ENCODE measurements at places on chromosomes 2 and 18.

DNA sequence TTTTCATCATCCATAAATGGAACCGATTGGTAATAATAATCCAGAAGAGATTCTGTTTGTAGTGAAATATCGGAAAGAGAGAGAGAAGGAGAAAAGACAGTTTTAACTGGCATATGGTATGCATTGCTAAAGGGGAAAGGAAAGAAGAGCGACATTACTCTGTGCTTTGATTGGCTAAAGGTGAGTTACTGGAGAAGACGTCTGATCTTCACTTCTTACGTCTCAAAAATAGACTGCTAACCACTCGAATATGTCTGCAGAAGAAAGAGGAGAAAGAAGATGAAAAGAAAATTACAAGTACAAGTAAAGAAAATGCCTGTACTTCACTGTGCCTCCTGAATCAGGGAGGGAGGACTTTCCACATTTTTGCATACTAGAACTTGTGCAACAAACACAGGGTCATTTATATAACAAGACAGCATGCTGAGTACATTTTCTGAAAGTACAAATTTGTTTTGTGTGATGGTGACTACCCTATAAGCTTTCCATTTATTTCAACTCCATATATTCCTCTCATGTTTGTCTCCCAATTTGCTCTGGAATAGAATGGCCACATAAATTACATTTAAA is 787.2 kb downstream of the RNF144A start:
- DNase-seq, result no peak

DNA sequence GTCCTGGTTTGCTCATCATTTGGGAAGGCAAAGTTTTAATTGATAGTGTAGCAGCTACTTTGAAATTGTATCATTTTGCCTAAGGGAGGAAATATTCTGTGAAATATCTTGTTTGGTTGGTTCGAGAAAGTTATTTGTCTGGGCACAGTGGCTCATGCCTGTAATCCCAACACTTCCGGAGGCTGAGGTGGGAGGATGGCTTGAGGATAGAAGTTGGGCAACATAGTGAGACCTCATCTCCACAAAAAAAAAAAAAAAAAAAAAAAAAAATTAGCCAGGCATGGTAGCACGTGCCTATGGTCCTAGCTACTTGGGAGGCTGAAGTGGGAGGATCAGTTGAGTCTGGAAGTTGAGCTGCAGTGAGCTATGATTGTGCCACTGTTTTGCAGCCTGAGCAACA is 3.1 kb upstream of the ADGRF3 start:
- no peak for DNase-seq

GRCh38 chr18:43651057-43651456 is 373.8 kb upstream of the SYT4 start:
- no peak for DNase-seq

DNA sequence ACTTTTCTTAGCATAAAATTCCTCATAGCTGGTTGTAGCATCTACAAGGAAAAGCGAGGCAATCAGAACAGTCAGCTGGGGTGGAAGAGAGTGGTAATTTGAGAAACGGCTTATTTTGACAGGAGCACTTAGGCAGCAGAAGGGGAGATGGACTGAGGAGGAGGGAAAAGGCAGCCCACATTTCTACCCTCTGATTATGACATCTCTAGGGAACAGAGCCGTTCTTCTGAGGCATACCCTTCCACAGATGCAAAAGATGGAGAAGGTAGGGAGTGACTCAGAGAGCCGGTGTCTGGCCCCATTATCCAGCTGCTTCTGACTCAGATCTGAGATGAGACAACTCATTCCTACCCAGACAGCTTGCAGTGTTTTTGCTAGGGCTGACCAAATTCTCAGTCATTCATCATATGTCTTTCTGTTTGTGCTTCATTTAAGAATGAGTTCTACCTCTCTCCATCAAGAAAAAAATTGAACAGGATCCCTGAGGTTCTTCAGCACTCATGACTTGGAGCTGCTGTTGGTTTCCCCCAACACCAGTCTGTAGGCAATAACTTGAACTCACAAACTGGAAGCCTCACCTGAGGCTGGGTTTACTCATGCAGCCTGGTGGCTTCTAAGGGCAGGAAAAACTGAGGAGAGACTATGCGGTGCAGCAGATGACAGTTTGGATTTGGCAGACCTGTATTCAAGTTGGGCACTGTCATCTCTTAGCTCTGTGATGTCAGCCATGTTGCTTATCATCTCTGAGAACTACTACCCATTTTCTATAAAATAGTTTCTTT is 15.9 kb upstream of the SEC11C start:
- no peak for DNase-seq

GRCh38 chr18:31241425-31241824 is 76.5 kb upstream of the DSG1 start:
- no peak for DNase-seq

DNA sequence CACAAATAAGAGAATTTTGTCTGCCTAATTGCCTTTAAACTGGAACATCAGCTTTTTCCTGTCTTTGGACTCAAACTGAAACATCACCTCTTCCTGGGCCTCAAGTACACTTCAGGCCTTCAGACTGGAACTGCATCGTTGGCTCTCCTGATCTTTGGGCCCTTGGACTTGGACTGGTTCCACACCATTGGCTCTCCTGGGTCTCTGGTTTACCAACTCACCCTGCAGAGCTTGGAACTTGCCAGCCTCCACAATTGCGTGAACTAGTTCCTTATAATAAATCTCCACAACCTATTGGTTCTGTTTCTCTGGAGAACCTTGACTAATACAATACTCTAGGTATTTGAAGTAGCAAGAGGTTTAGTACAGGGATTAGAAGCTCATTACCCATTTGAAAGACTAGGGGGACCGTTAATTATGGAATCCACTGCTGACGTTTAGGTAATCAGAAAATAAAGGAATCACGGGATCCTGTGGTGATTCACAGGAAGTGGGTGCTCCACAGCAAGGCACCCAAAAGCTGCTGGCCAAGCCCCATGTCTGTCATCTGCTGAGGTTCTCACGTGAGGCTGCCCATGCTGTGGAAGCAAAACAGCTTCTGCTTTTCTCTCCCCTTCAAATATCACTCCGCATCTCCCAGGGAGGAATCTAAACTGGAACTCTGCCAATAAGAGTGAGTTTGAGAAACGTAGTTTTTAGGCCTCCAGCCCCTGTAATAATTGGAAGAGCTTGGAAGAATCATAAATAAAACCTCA is 20.0 kb upstream of the SGPP2 start:
- DNase-seq, result no peak

DNA sequence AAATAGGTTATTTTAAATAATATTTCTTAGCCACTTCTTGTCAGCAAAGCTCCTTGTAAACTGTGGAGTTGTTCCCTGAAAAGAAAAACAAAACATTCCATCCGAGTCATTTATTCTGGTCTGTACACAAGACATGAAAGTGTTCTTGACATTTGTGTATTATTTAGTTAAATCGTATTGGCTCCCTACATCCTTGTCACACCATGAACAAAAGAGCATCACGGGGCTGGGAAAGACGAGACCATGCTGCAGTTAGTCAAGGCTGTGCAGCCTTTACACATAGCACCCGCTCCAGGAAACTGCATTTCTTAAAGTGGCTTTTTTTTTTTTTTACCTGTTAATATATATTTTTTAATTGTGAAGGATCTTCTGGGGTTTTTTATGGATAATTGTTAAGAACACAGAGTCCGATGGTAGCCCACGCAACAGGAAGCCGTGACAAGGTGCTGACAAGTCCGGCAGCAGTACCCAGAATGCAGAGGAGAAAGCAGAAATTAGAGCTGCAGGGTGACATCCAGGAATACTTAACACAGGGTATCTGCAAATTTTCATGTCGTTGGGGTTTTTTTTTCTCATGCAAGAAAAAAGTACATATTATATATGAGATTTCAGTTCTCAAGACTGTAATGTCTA is 588.4 kb downstream of the ARHGAP15 start:
- DNase-seq, result no peak

DNA sequence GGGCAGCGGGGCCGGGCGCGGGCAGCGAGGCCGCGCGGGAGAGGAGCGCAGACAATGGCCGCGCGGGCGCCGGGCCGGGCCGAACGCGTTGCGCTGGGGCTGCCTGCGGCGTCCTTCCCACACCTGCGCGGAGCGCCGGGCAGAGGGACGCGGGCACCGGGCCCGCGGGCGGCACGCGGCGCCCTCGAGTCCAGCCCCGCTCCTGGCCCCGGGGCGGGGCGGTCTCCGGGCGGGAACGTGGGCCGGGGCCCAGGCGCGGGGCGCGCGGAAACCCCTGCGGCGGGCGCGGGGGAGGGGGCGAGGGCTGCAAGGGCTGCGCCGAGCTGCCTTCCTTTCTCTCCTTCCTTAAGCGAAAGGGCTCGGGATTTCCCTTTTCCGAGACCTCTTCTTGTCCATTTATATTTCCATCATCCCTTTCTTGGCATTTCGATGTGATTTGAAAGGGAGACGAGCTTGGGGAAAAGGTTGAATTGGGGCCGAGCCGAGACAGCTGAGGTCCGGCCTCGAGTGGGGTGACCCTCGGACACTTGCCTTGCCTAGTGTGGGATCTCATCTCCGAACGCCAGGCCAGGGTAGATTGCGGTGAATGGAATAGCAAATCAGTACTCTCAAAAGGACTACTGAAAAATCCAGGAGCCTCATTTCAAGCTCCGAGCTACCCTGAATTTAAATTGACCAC is 676 bp downstream of the KLHL23 start:
- DNase-seq, result no peak
